ENCODE measurements at places on chromosomes 7 and 10. TPM values are rescaled to one million over a fixed set of nuclear protein-coding genes. Genes with fewer than 3 reads are reported as not detected.

Gene ELOVL3
- 5.5 TPM for total RNA-seq

Gene FXYD4
- 0.71 TPM for total RNA-seq

Gene ATP5F1C
- total RNA-seq = 292 TPM

DNA sequence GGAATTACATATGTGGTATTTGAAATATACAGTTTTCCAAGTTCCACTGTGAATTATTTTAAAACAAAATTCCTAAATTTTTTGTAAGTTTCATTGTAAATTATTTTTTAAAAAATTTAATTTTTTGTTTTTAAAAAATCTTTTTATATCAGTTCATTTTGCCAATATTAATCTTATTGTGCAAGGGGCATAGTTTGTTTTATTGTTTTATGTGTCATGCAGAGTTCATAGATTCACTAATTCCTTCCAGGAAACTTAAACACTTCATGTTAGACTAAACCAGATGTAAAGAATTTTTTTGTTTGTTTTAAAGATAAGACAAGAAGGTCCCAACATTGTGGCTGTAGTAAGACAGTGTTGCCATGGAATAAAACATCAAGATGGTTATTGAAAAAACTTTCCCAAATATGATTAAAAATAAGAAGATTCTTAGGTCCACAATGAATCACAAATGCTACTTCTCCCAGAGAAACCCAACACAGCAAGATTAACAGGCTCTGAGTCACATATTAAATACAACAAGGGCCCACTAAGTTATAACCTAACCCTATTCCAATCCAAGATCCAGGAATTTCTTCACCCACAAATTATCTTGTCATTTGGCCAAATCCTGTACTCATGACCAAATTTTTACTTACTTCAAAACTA is 464.7 kb upstream of the IGFBP3 start:
- no peak overlapping the region for H3K27ac ChIP-seq
- DNase-seq = no peak
- no peak overlapping the region for H3K4me3 ChIP-seq
- H3K4me1 ChIP-seq = peaks cover 6% of the 10 kb centered on the region
- H3K27me3 ChIP-seq = no peaks in the 10 kb centered on the region

GRCh38 chr7:99493823-99494222 is 6.3 kb downstream of the ZNF394 start:
- H3K4me3 ChIP-seq = no peak overlapping the region
- H3K36me3 ChIP-seq = peaks cover 29% of the 10 kb centered on the region
- no peak overlapping the region for H3K27ac ChIP-seq
- peaks cover 9% of the 10 kb centered on the region for H3K4me1 ChIP-seq

DNA sequence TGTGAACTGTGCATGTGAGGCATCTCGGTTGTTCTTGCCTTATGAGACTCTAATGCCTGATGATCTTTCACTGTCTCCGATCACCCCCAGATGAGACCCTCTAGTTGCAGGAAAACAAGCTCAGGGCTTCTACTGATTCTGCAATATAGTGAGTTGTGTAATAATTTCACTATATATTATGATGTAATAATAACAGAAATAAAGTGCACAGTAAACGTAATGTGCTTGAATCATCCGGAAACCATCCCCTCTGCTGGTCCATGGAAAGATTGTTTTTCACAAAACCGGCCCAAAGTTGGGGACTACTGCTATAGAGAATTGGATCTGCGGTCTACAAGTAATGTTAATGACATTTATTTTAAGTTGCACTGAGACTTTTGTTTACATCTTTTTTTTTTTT is 126.7 kb downstream of the TPST1 start:
- DNase-seq = no peak
- H3K4me3 ChIP-seq = no peak overlapping the region
- H3K4me1 ChIP-seq = no peaks in the 10 kb centered on the region
- H3K27ac ChIP-seq = no peak overlapping the region
- H3K36me3 ChIP-seq = no peaks in the 10 kb centered on the region
- H3K27me3 ChIP-seq = no peaks in the 10 kb centered on the region

- peak; percentile 66 for DNase-seq
- H3K36me3 ChIP-seq = no peaks in the 10 kb centered on the region
- no peaks in the 10 kb centered on the region for H3K27me3 ChIP-seq
- H3K4me3 ChIP-seq = no peak overlapping the region
Measured at GRCh38 chr7:123797673-123798531, 47.1 kb upstream of the HYAL4 start.

DNA sequence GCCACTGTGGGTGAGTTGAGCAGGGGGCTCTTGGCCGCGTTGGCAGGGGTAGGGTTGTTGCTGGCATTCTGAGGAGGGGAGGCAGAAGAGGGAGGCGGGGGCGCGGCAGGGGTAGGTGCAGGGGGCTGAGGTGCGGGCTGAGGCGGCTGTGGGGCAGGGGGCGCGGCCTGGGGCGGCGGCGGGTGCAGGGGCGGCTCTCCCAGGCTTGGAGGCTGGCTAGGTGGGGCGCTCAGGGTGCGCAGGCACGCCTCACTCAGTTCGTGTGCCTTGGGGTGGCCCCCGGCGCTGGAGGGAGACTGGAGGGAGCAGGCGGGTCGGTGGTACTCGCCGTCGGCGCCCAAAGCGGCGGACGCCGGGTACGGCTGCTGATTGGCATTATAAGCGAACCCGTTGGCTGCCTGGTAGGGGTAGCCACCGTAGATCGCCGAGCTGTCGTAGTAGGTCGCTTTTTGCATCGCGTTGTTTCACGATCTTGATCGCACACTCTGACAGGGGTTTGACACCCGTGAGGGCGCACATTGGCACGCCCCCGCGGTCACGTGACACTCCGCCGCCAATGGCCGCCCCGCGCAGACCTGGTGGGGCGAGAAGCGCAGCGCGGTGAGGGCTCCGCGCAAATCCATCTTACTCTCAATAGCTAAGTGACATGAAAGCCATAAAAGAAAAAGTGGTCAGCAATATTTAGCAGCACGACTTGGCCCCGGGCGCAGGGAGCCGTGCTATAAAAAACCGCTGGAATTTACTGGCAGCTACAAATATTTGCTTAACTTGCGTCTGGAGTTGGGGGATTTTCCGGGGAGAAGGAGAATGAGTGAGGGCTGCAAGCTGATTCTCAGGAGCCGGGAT is 7.9 kb upstream of the HOXA2 start:
- peak overlapping the region; percentile 28 for H3K27ac ChIP-seq
- no peaks in the 10 kb centered on the region for H3K36me3 ChIP-seq
- no peak overlapping the region for H3K4me3 ChIP-seq
- H3K4me1 ChIP-seq = peaks cover 36% of the 10 kb centered on the region
- DNase-seq = no peak

- H3K36me3 ChIP-seq = no peaks in the 10 kb centered on the region
- no peaks in the 10 kb centered on the region for H3K4me1 ChIP-seq
- DNase-seq = no peak
- no peaks in the 10 kb centered on the region for H3K27me3 ChIP-seq
Measured at GRCh38 chr7:40230101-40230500, 95.3 kb downstream of the SUGCT start.

DNA sequence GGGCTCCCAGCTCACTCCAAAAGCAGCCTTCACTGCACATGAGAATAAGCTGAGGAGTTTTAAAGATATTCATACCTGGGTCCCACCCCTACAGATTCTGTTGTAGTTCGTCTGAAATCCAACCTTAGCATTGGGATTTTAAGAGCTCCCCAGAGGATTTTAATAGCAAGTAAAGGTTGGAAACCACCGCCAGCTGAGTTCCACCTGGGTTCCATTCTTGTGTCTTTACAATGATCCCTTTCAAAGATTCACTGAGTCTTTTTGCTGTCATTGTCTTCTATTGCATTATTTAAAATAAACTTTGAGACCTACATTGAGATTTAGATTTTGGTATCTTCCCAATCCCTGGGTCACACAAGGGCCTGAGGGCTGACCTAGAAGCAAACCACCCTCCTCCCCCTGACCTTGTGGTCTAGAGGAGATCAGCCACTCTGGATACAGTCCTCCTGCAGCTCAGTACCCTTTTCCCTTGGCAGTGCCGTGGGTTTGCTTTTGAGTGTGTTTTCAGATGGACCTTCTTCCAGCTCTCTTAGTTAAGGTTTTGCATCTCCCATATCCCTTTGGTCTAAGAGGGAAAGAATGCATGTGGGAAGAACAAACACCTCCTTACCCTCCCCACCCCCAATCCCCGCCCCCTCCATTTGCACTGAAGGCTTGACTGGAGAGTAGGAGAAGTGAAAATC is 22.6 kb upstream of the SIRT1 start:
- H3K27ac ChIP-seq = no peak overlapping the region
- DNase-seq = no peak
- no peak overlapping the region for H3K4me3 ChIP-seq
- no peaks in the 10 kb centered on the region for H3K36me3 ChIP-seq
- no peaks in the 10 kb centered on the region for H3K27me3 ChIP-seq

Measured in HCT116 (cell line).